ENCODE measurements at places on chromosomes 1 and 21.

GRCh38 chr1:112706505-112707220 is at the start of gene RHOC:
RHOC (minus strand) TSS chr1:112707127; CDS start chr1:112703799, 3,328 bp downstream.
- DNase-seq = no peak

- DNase-seq = no peak
Observed at GRCh38 chr1:107724648-107725047, 240.3 kb downstream of the VAV3 start.

- no peak for DNase-seq
Observed at GRCh38 chr1:55441489-55441888, 226.3 kb upstream of the USP24 start.

GRCh38 chr21:14836950-14837349 is 227.8 kb downstream of the NRIP1 start:
- DNase-seq = no peak

- DNase-seq = peak; percentile 83
Observed at GRCh38 chr1:165914136-165914798, 86.9 kb downstream of the UCK2 start.

DNA sequence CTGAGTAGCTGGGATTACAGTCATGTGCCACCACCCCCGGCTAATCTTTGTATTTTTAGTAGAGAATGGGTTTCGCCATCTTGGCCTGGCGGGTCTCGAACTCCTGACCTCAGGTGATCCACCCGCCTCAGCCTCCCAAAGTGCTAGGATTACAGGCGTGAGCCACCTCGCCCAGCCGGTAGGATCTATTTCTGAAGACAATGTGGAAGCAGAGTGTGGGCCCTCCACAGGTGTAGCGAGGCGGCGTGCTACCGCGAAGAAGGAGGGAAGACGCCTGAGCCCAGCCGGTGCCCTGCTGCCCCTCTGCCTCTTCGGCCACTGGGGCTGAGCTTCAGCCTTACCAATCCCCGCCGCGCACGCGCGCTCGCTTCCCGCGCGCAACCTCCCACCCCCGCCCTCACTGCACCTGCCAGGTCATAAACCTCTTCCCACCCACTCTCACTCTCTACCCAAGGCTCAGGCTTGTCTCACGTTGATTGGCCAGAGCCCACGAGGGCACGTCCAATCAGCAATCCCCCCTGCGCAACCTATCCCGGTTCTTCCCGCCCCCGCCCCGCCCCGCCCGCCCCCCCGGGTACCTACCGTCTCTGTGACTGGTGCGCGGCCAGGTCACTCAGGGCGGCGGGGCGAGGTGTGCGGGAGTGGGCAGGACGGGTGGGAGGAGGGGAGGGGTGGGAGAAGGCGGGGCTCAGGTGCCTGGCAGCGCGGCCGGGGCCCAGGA is 409 bp upstream of the HOOK1 start:
- peak; percentile 83 for DNase-seq

DNA sequence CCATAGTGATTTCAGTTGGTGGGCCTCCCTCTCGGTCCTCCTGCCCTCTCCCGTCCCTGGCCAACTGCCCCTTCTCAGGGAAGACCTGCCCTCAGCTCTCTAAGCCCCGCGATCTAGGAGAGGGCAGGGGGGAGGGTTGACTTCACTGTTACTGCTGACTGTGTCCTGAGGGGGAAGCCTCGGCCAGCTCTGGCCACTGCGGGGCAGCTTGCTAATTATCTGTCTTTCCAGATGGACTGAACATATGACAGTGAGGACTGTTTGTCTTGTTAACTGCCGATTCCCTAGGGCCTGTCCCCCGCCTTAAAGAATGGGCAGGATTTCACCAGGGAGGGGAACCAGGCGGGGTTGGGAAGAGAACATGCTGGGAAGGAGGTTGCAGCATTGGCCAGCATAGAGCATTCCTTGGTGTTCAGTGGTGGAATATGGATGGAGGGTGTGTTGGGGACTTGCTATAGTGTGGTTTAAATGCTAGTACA is 22.9 kb downstream of the NIPAL3 start:
- DNase-seq = no peak

GRCh38 chr1:43069461-43070050 is 102.5 kb downstream of the EBNA1BP2 start:
- DNase-seq = no peak

DNA sequence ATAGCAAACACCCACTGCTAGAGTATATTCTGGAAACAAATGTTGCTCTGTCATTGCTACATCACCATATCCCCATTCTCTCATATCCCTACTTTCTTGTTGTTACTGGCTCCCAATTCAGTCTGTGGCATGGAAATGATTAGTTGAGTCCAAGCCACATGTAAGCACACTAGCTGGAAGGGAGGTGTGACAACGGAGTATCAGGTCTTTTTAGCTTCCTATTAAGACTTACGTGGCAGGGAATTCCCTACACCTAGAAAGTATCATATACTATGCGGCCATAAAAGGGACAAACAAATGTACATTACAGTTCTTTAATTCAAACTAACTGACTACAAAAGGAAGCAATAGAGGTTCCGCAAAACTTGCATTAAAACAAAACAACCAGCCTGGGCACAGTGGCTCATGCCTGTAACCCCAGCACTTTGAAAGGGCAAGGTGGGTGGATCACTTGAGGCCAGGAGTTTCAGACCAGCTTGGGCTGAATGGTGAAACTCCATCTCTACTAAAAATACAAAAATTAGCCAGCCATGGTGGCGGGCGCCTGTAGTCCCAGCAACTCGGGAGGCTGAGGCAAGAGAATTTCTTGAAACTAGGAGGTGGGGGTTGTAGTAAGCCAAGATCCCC is 48.6 kb downstream of the INTS7 start:
- no peak for DNase-seq

- peak; percentile 52 for DNase-seq
Observed at GRCh38 chr1:31412732-31413404, at the start of gene SERINC2. SERINC2 (plus strand) TSS chr1:31413213; CDS start chr1:31413266, 53 bp downstream.

GRCh38 chr21:44654576-44655175 is at the start of gene KRTAP12-4:
KRTAP12-4 (minus strand) TSS chr21:44654659; CDS start chr21:44654614, 45 bp downstream.
- no peak for DNase-seq

DNA sequence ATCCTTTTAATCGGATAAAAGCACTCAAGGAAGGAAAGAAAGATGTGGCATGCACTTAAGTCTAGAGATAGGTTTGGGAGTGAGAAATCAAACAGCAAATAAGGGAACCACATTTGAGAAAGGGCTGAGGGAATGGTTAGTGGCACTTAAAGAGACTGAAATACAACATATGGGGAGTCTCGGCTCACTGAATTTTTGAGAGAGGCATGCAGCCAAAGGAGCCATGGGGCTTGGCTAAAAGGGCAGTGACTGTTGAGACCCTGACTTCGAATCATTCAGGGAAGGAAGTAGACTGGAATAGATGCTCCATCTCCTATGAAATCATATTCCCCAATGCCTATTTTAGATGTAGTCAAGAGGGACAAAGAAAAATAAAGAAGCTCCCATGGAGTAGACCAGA is 58.3 kb upstream of the HAO2 start:
- no peak for DNase-seq

DNA sequence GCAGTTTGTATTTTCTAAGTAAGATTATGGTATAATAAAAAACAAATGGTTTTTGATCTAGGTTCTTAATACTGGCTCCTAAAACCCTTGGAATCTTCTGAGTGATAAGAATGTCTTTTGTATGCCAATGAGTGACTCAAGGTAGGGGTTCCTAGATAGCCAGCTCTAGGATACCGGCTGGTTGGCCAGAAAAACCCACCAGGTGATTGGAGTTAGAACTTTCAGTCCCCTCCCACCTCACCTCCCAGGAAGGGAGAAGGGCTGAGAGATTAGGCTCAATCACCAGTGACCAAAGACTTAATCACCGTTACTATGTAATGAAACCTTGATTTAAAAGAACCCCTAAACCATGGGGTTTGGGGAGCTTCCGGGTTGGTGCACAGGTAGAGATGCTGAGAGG is 8.7 kb upstream of the BRDT start:
- DNase-seq = no peak
